ENCODE measurements at places on chromosomes 12 and 14.

GRCh38 chr14:96564389-96564788 lies 62.2 kb downstream of the PAPOLA start:
- DNase-seq, result no peak

GRCh38 chr12:131164096-131164872 lies 210.6 kb downstream of the ADGRD1 start:
- DNase-seq, result no peak

DNA sequence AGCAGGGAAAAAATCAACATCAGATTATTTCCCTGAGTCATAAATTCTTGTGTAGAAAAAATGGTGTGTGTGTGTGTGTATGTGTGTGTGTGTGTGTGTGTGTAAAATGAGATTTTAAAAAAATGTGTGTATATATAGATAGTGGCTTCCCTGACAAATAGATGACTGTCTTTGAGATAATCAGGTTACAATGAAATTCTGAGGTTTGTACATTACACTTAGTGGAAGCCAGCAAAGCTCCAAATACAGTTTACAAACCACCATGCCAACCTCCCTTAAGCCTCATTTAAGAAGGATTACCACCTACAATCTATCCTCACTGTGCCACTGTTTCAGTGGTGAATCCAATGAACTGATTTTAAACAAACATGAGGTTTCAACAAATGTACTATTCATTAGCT lies 93.8 kb downstream of the MED13L start:
- no peak for DNase-seq

- no peak for DNase-seq
Measured at GRCh38 chr12:6632026-6632983, 3.5 kb downstream of the LPAR5 start.

GRCh38 chr14:45212231-45212630 lies 40.8 kb downstream of the MIS18BP1 start:
- no peak for DNase-seq

GRCh38 chr12:15534322-15534721 lies 212.0 kb downstream of the PTPRO start:
- no peak for DNase-seq

- DNase-seq, result no peak
Measured at GRCh38 chr14:101494826-101495225, 66.5 kb upstream of the DIO3 start.
